ENCODE measurements at places on chromosomes 2 and 18. TPM values are rescaled to one million over a fixed set of nuclear protein-coding genes. Genes with fewer than 3 reads are reported as not detected.

ZNF521 gene
- total RNA-seq, result 11.3 TPM

TEX44 gene
- not detected for total RNA-seq

RAPGEF4 gene
- 11.1 TPM for total RNA-seq

ST6GAL2 gene
- 7.5 TPM for total RNA-seq

CYP27A1 gene
- 11.2 TPM for total RNA-seq

SPC25 gene
- total RNA-seq, result 2.5 TPM

EMILIN2 gene
- 3.6 TPM for total RNA-seq

FOXI3 gene
- total RNA-seq, result not detected

DSC3 gene
- total RNA-seq, result 283 TPM

IHH gene
- total RNA-seq, result 0.38 TPM

VIL1 gene
- total RNA-seq, result not detected

GAREM1 gene
- total RNA-seq, result 10.8 TPM

ANKRD36 gene
- 7.7 TPM for total RNA-seq

APLF gene
- 9.5 TPM for total RNA-seq

L3MBTL4 gene
- 9.0 TPM for total RNA-seq

NBAS gene
- total RNA-seq, result 24.5 TPM

SERPINB7 gene
- total RNA-seq, result 1.6 TPM

CYP27C1 gene
- total RNA-seq, result 2.1 TPM

ALPP gene
- not detected for total RNA-seq

GPR155 gene
- total RNA-seq, result 9.9 TPM

NYAP2 gene
- 0.61 TPM for total RNA-seq

NAGK gene
- total RNA-seq, result 212 TPM

CCDC150 gene
- 10.1 TPM for total RNA-seq

AKAIN1 gene
- total RNA-seq, result not detected

MREG gene
- 37.0 TPM for total RNA-seq
